ENCODE measurements at places on chromosomes 1 and 21. TPM values are rescaled to one million over a fixed set of nuclear protein-coding genes. Genes with fewer than 3 reads are reported as not detected.

Gene DIO1
- not detected for total RNA-seq

Gene LDLRAD1
- not detected for total RNA-seq

Gene RPAP2
- 8.7 TPM for total RNA-seq

Gene SAMD13
- under 0.01 TPM for total RNA-seq

DNA sequence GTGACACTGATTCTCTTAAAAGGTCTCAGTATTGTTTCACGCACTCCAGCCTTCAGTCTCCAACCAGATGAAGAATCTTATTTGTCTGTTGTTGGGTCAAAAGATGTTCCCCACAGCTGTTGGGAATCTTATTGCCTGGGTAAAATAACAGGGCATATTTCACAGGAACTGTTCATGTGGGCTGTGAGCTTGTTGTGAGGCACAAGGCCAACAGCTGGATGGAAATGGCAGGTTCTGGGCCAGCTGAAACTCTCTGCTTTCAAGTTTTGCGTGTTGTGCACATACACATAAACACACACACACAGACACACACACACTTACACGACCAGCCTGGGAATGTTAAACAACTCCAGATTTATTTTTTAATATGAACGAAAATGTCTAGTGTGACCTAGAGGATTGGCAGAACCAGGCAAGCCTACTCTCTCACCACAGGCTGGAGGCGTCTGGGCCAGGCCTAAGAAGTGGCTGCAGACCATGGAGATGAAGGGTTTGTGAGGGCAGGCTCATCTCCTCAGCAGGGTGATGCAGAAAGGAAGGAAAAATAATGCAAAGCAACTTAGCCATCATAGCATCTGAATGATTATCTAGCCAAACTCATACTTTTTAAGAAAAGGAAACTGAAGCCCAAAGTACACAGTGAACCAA is 357.0 kb downstream of the TTLL7 start:
- peak; percentile 23 for DNase-seq

DNA sequence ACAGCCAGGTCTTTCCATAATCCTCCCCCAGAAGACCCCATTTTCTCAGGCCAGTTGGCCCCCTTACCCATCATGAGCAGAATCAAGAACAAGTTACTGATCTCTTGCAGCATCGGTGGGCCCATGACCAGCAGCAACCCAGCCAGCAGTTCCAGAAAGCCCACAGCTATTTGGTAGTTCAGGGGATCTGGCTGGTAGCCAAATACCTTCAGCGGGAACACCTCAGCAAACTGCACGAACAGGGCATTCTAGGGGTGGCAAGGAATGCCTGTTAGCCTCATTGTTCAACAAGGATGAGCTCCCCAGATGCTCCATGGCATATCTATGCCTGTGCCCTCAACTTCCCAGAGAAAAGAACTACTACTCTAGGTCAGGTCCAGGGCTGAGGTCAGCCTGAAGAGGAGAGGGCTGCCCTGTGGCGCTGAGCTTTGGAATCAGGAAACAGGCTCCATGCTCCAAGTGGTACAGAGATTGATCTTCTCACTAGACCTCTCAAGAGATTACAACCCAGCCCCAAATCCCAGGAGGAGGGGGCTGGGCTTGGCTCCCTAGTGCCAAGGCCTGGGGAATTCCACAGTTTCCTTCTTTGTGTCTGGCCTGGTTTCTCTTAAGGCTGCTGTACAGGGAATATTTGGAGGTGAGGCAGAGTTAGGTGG is 1.3 kb downstream of the TMEM35B start:
- DNase-seq, result peak; percentile 71
